ENCODE measurements at places on chromosomes 5 and 9. TPM values are rescaled to one million over a fixed set of nuclear protein-coding genes. Genes with fewer than 3 reads are reported as not detected.

Gene SLC6A18
- total RNA-seq = not detected

Gene CDX1
- total RNA-seq = 0.09 TPM

Gene PTPN3
- total RNA-seq = under 0.01 TPM

Gene SLC23A1
- total RNA-seq = under 0.01 TPM

Gene PCDHB8
- total RNA-seq = 0.09 TPM

Gene IL7R
- 6.4 TPM for total RNA-seq

Gene PRLR
- total RNA-seq = 0.18 TPM

All from smooth muscle cell of bladder (primary cell).